NCI-H2171 (cell line): ENCODE measurements at places on chromosomes 2 and 18.

DNA sequence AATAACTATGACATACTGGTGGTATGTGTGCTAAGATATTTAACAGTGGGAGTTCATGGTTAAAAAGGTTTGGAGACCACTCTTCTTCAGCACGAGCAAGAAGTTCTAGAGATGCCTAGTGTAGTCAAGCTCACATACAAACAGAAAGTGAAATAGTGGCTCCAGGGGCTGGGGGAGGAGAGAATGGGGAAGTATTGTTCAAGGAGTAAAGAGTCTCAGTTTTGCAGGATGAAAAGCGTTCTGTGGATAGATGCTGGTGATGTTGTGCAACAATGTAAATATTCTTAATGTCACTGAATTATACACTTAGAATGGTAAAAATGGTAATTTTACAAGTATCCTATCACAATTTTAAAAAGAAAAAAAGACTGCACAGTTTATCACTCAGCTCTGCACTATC is 29.0 kb upstream of the EPAS1 start:
- no peak for DNase-seq

DNA sequence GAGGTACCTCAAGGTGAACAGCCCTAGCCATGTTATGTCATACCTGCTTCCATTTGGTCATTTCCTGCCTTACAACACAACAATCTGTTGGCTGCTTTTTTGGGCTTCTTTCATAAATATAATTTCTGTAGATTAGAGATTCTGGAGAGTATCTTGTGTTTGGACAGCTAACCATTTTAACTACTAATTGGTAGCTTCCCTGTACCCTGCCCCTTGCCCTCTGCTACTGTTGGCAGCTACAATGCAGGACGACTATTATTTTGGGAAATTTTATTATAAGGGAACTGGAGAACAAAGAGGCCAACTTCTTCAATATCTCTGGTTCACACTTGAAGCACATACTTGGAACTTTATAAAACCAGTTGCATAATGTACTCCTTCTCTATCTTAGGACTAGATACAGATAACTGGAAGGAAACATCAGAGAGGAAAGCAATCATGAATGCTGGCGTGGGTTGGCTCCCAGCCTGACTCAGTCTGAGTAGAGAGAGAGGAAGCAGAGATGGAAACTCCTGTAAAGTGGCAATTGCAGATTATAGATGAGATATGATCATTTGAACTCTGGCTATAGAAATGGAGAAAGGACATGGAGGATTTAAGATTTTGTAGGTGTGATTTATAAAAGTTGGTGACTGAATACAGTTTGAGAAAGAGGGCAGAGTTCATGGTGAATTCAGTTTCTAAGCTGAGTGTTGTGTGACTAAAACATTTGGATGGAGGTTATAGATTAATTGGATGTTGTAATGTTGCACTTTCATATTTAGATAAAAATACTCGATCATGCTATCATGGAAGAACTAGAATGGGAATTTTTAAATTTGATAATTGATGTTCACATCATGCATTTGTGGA is 74.5 kb downstream of the MDH1 start:
- no peak for DNase-seq

DNA sequence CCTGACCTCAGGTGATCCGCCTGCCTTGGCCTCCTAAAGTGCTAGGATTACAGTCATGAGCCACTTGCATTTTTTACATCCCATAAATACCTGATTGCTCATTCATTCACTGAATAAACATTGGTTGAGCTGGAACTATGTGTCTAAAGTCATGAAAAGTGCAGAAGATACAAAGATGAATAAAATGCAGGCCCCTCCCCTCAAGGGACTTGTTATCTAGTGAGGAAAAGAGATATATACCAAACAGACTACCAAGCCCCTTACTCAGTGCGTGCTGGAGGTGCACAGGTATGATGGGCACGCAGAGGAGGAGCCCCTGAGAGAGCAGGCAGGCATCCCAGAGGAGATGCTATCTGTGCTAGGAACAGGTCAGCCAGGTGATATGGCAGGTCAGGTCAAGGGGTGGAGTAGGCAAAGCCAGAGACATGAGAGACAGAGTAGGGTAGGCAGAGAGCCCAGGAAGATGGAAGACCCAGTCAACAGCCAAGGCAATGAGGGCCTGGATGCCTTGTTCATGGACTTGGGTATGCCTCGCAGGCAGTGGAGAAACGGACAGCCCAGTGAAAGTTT is 7.7 kb downstream of the FHL2 start:
- DNase-seq = no peak

DNA sequence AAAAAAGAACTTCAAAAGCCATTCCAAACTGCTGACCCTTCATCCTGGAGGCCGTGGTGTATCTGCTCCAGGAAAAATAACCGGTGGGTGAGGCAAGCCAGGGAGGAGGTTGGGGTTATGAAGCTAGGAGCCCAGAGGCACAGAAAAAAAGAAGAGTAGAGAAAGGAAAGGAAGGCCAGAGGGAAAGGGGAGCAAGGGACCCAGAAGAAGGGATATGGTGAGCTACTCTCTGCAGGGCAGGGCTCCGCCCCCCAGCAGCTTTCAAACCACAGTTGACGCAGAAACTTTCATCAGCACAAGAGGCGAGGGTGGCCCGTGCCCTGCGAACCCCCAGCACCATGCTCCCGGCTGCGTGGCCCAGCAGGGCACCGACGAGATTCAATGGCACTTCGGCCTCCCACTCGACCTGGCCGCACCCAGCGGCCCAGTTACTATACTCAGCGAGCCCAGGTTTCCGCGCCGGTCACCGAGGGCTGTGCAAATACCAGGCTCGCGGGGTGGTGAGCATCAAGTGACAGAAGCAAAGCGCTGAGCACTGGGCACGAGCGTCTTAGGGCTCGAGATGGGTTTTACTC is 665 bp downstream of the MCM6 start:
- peak; percentile 14 for DNase-seq

DNA sequence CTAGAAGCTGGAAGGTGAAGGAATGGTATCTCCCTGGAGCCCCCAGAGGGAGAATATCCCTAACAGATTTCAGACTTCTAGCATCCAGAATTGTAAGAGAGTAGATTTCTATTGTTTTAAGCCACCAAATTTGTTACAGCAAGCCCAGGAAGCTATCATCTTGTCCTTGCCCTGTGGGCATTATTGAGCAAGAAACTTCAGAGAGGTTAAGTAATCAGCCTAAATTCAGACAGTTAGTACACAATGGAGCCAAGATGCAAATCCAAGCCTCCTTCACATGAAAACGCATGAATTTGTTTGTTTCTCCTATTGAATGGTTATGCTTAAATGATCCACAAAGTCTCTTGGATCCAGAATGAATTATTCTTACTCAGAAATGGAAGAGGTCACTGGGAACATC is 55.2 kb upstream of the TRIB2 start:
- DNase-seq = no peak

GRCh38 chr18:68267583-68267982 is 447.3 kb downstream of the TMX3 start:
- no peak for DNase-seq

- DNase-seq = no peak
These were observed 156.3 kb downstream of the LAMA1 start for GRCh38 chr18:6961331-6961730.

DNA sequence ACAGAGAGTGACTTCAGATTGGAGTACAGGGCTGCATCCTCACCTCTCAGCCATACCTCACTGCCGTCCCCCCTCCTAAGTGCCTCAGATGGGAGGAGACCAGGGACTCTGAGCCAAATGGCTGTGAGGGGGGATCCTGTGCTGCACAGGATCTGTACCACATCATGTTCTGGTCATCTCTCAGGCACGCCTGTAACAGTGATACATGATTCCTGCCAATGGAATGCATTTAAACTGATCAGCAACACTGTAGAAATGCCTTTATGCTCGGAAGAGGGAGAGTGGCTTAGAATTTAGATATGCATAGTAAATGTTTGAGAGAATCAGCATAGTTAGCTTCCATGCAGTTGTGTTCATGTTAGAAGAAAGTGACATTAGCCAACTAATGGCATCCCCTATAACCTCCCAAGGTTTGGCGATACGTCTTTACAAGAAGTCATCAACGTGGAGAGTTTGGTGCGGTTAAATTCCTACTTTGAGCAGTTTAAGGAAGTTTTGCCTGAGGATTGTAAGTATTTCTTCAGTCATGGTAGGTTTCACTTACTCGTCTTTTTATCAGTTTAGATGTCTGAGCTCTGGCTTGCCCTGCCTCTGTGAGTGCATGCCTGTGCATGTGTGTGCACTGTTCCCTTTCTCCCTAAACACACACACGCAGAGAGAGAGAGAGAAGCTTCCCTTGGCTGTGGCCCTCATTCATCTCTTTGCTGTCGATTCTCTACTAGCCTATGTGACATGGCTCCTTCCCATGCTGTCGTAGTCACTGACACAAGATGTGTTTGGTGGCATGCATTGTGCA is 40.0 kb downstream of the COA5 start:
- DNase-seq = no peak

- no peak for DNase-seq
These were observed 261.2 kb downstream of the TXNL1 start for GRCh38 chr18:56377231-56377630.

- DNase-seq = peak; percentile 20
These were observed 47.0 kb downstream of the UGP2 start for GRCh38 chr2:63888490-63889402.

- peak; percentile 6 for DNase-seq
These were observed 30.6 kb downstream of the TMEM17 start for GRCh38 chr2:62475172-62476011.

- no peak for DNase-seq
These were observed 42.5 kb downstream of the ALK start for GRCh38 chr2:29878898-29879297.
